ENCODE measurements at places on chromosomes 11 and 22.

DNA sequence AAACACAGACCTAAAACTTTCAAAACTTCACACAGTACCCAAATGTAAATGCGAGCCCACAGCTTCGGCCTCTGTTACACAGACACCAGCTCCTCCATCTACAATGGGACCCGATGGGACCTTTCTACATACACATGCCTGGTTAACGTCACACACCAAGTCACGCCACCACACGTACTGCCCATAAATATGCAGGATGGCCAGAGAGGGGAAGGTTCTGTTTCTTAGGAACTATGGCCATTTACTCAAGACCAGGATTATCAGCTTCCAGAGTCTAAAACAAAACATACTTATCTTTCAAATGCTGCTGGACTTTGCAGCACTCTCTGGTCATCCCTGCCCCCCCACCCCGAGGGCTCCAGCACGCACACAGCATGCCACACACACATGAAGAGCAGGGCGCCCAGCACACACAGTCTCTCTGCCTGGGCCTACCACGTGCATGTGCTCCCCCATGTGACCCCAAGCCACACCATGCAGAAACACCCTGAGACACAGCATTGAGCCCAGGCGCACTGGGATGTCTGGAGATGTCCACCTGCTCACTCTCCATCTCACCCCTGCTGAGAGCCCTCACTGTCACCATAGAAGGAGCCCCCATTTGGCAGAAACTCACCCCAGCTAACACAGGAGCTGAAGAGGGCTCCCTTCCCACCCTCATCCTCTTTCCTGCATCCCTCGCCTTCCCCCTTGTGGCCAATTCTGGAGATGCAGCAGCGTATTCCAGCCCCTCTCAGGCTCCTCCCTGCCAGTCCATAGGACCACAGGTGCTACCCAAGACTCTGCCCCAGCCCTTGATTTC, 61.8 kb downstream of the SLC22A12 start:
- DNase-seq = peak; percentile 81

- DNase-seq = no peak
Measured at GRCh38 chr22:42925598-42925997, 68.5 kb upstream of the ARFGAP3 start.

DNA sequence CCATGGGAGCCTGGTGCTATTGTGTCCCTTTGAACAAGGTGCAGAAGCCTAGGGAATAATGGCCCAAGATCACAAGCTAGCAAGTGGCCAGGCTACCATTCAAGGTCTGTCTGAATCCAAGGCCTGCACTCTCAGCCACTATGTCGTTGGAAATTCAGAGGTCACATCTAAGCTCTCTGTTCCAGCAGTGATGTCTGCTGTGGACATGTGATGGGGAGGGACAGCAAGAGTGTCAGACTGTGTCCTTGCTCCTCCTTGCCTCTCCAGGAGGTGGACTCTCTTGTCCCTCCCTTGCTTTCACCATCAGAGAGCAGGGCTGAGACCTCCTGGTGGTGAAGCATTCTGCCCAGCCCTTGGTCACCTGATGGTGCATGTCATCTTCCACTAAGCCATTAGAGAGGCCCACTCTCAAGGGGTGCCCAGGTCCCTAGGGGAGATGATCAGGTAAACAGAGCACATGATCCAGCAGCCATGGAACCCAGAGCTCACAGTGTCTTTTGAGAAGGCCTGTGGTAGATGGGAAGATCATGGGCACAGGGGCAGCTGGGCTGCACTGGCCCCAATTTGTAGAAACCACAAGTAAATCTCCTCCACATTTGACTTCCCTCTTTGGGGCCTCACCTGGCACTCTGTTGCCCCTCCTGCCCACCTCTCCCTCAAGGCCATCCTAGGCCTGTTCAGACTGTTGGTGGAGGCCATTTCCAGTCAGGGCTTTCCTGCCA, 37.1 kb upstream of the SUSD2 start:
- DNase-seq = no peak

- peak; percentile 65 for DNase-seq
Measured at GRCh38 chr11:110519796-110520195, 90.0 kb downstream of the FDX1 start.

- no peak for DNase-seq
Measured at GRCh38 chr11:133253570-133253969, 278.7 kb downstream of the OPCML start.

DNA sequence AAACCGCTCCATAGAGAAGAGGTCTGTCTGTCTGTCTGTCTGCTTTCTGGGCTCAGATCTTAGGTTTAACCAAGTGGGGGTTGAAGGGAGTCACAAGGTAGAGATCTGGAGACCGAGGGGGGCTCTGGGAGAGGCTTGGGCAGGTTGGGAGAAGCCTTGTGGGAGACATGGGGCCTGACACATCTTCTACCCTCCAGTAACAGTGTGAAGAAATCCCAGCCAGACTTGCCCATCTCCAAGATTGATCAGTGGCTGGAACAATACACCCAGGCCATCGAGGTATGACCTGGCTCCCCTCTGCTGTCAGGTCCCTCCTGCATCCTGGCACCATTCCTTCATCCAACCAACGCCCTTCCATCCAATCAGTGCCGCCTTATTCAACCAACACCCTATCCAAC, 7.4 kb downstream of the PRR33 start:
- DNase-seq = no peak

DNA sequence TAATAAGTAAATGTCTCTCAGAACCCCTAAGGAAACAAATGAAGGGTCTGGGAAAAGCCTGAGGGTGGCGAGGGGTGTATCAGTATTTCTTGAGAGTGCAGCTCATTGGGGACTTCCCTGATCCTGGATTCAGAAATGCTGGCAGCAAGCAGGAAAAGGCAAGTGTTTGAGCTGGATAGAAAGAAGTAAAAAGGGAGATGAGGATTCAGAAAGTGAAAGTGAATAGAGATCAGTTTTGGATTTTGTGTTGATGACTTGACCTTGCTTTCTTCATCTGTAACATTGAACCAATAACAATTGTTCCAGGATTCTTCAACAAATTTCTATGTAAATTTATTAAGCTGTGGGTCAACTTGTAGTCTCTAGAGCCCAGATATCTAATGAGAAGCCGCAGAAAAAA, 66.9 kb upstream of the CTSC start:
- no peak for DNase-seq

DNA sequence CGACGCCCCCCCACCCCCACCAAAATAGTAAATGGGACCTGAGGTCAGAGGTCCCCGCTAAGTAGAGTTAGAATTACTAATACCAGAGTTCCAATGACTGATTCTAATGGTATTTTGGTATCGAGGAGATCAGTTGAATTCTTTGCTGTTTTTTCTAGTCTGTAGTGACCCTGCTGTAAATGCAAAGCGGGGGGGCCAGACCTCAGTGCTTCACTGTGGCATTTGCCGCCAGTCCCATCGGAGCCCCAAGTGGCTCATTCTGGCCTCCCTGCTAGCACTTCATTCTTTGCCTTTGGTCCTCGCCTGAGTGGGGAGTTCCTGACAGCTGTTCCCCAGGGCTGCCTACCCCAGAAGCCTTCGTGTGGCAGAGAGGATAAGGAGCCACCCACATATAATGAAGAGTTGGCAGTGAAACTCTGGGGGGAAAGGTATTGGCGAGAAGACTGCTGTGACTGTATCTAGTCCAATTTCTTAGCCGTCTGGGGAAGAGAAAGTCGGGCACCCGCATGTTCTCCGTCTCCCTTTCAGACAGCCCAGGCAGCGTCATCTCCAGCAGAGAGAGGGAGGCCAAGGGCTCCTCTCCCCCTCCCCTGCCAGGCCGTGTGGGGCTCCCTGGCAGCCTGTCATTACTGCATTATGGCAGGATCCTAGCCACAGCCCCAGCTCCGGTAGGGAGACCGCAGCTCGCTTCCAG, 19.4 kb upstream of the CABP7 start:
- no peak for DNase-seq

GRCh38 chr11:119029340-119030028, 1.2 kb downstream of the SLC37A4 start:
- DNase-seq = no peak

DNA sequence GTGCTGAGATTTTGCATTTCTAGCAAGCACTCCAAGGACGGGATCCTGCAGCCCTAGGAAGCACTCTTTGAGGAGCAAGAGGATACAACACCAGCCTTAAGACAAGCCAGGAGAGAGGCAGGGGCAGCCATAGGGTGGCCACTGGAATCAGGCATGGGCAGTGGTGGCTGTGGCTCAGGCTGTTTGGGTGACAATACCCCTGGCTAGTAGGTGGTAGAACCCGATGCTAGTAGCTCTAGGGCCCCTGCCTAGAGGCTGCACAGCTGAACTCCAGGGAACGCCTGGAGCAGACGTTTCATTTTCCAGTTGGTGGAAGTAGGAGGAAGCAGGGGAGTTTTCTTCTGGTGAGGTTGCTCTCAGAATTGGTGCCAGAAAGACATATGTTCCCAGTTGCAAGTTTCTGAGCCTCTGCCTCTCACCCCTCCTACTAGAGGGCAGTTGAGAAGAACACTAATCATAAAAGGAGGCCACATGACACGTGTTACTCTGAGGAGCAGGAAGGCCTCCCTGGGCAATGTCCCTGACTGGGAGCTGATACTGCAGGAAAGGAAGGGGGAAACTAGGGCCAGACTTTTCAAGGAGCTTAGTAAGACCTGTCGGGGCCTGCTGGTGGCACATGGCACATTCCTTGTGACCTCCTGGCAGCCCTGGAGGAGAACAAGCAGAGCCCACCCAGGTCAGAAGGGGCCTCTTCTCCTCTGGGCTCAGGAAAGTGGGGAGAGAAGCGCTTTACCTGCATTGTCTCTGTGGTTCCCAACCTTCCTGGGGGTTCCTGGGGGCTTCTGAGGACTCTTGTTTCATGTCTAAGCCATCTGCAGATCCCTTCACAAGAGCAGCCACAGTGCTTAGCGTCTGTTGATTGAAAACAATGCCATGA, 56.6 kb upstream of the DRD2 start:
- peak; percentile 20 for DNase-seq

GRCh38 chr11:27558401-27558800, 51.8 kb upstream of the LIN7C start:
- DNase-seq = peak; percentile 11

DNA sequence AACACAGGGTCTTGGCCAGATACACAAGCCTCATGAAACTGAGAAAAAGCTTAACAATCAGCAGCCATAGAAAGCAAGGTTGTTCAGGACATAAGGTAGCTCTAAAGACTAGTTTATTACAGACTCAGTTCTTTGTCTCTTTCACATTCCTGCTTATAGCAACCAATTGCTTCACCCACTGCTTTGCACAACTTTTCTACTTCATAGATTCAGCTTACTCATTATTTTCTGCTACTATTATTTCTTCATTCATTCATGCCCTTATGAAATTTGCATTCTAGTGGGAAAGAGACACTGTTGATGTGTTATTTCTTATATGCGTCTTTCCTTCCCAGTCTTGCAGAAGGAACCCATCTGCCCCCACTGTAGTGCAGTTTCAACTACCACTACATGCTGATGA, 4.7 kb downstream of the CCDC34 start:
- peak; percentile 39 for DNase-seq

- peak; percentile 39 for DNase-seq
Measured at GRCh38 chr22:24474649-24475255, 20.4 kb upstream of the UPB1 start.

GRCh38 chr11:36744375-36745168, 146.5 kb upstream of the RAG2 start:
- peak; percentile 80 for DNase-seq
